ENCODE measurements at places on chromosomes 12 and 14. TPM values are rescaled to one million over a fixed set of nuclear protein-coding genes. Genes with fewer than 3 reads are reported as not detected.

FAM90A1 gene
- 0.16 TPM for total RNA-seq

EIF2B1 gene
- total RNA-seq, result 97.0 TPM

KLRC1 gene
- total RNA-seq, result 0.27 TPM

BMAL2 gene
- 8.5 TPM for total RNA-seq

HOXC10 gene
- not detected for total RNA-seq

AGAP2 gene
- total RNA-seq, result 7.3 TPM

NFATC4 gene
- total RNA-seq, result 67.8 TPM

KRT2 gene
- total RNA-seq, result not detected

SPSB2 gene
- total RNA-seq, result 5.1 TPM

FSCB gene
- total RNA-seq, result 0.11 TPM

ARPC3 gene
- 195 TPM for total RNA-seq

CLEC4D gene
- total RNA-seq, result 0.55 TPM

CMA1 gene
- total RNA-seq, result not detected

Data from camera-type eye (tissue), 1 donor.